CD4-positive, alpha-beta T cell treated with Interleukin-2 at 100 ng/mL for 4 hours (primary cell): ENCODE measurements at places on chromosomes 11 and 22.

- no peak for DNase-seq
These were observed 38.6 kb upstream of the SC5D start for GRCh38 chr11:121253951-121254350.

GRCh38 chr11:58503361-58503856 is 4.5 kb downstream of the OR5B21 start:
- no peak for DNase-seq

GRCh38 chr11:70378506-70379134 is 19.7 kb upstream of the CTTN start:
- DNase-seq: no peak

- DNase-seq: no peak
These were observed 190.5 kb downstream of the C11orf87 start for GRCh38 chr11:109612496-109612895.

DNA sequence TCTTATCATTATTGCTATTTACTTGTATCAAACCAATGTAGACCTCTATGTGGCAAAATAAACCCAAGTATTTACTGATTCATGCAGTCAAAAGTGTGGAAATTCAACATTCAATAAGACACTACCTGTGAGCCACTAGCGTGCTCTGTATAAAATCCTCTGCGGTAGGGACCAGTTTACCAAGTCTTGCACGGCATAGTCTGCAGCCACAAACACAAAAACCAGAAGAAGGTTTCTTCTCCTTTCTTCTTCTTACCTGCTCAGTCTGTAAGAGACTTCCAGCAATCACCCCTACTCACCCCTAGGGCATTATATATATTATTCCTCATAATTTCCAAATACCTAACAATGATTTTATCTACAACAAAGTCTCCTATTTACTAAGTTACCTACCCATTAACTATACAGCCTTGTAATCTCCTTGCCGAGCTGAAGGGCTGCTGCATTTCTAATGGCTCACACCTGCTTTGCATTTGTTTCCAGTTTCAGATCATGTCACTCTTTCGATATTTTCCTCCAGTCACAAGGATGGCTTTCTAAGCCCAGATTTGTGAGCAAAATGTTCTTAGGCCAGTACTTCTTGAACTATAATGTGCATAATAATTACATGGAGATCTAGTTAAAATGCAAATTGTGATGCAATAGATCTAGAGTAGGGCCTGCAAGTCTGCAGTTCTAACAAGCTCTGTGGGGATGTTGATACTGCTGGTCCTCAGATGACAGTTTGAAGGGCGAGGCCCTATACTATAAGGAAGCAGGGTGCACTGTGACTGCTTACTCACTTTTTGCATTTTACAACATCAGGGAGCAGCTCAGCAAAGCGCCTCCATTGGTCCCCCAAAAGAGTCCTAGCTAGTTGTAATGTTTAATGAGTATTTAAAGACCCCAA is 191.9 kb upstream of the DDI1 start:
- DNase-seq: no peak

GRCh38 chr11:67027943-67028542 is 5.1 kb downstream of the SYT12 start:
- no peak for DNase-seq

DNA sequence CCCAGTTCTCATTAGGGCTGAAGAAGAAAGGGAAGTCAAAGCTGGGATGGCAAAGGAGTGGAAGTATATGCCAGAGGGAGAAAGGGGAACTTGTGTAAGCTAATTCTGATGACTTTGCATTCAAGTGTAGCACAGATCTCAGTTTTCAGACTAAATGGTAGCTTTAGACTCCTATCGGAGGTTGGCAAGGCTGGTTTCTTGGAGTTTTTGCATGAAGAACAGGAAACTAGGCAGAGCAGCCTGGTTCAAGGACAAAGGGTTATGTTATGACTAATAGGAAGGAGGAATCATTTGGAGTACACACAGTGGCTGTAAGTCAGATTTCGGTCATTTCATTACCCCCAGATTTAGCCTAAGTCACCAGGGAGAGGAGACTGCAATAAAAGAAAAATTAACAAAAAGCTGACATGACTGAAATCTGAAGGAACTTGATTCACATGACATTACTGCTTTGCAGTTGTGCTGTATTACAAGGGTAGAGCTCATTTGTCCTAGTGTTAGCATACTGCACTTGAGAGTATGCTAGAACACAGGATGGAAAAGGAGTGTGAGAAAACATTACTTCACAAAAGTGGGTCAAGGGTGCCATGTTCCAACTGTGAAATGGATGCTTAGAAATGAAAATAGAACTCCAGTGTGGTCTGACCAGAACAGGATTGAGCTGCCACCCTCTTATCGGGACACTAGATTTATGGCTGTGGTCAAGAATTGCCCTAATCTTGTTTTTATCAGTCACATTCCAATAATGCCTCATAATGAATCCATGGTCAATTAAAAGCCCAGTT is 23.6 kb downstream of the ADM start:
- DNase-seq: no peak

GRCh38 chr22:46390652-46391301 is 55.3 kb downstream of the TRMU start:
- DNase-seq: no peak

GRCh38 chr11:9691865-9692264 is 28.0 kb downstream of the SWAP70 start:
- no peak for DNase-seq

- no peak for DNase-seq
These were observed 181.7 kb upstream of the ZC3H12C start for GRCh38 chr11:109911488-109911887.

DNA sequence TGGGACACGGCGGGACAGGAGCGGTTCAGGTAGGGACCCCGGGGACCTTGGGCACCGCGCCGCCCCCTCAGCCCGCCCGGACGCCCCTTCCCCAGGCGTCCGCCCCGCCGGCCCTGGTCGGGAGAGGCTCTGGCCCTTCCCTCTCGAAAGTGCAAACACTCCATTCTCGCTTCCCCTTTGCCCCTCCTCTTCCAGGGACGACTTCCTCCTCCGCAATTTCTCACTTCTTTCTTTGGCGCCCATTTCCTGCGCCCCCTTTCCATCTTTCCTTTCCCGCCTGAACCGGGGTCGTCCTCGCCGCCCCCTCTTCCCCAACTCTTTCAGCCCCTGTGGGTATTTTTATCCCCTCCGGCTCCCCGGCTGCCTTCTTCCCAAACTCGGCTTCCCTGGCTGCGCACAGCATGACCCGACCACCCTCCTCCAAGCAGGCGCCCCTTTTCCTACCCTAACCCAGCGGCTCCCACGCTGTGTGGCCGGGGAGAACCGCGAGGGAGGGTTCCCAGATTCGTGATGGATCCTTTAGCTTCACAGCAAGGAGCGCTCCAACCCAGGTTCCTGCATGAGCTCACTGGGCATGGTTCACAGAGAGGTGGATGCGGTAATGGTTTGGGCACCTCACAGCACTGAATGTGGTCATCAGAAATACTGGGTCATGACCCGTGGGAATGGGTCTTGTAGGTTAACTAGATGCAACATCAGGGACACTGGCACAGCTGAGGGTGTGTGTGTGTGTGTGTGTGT is 689 bp downstream of the RAB39A start:
- no peak for DNase-seq

GRCh38 chr11:45679806-45680205 is 14.4 kb upstream of the CHST1 start:
- DNase-seq: no peak

DNA sequence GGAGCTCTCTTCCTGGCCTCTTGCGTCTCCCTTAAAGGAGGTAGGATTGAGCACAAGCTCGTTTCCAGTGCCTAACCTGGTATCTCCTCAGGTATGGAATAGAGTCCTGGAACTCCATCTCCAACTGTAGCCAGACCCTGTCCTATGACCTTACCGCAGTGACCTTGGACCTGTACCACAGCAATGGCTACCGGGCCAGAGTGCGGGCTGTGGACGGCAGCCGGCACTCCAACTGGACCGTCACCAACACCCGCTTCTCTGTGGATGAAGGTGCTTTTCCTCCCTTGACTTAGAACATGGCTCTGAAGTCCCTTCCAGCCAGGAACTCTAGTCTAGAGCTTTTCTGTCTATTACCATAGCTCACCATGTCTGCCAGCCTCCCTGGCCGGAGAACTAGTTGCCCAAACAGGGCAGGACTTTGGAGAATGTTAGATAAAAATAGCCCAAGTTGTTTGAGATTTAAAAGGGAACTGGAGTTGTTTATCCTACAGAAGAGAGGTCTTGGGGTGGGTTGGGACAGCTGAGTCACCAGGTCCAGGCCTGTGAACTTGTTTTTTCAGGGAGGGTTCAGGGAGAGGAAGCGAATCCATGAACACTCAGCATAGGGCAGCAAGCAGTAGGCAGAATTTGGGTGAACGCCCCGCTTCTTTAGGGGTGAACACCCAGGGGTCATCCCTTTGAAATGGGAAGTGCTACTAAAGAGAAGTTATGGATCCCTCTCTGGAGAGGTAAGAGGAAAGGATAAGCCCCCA is 3.3 kb downstream of the IL10RA start:
- no peak for DNase-seq

DNA sequence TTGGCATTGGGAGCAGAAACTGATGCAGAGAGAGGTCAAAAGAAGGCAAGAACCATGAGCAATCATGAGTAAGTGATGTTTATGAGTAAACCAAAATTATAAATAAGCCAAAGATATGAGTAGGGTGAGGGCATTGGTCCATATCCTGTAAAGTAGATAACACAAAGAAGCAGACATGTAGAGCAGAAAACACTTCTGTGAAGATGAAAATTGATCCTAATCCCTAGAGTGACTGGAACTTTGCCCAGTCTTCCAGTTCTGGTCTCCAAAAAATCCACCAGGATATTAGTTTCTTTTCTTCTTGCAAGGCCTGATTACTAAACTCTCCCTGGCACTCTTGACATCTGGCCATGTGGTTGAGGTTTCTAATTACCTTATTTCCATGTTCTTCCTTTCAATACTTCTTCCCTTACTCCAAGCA is 13.7 kb upstream of the DRD2 start:
- no peak for DNase-seq

DNA sequence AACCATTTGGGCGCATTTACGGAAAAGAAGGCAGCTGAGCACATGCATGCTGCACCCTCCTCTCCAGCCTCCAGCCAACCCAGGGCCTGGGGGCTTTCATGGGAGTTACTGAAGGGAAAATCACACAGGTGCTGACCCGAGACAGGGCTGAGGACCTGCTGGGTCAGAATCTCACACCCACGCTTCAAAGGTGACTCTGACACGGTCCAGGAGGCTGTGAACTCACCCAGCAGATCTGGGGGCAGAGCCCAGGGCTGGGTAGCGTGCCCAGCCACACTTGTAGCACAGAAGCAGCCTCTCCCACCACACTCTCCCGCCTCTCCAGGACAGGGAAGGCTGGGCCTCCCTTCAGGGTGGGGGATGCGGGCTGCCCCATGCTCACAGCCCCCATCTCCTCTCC is 347.6 kb downstream of the CTTN start:
- no peak for DNase-seq

GRCh38 chr11:21390430-21390829 is 721.0 kb downstream of the NELL1 start:
- no peak for DNase-seq

DNA sequence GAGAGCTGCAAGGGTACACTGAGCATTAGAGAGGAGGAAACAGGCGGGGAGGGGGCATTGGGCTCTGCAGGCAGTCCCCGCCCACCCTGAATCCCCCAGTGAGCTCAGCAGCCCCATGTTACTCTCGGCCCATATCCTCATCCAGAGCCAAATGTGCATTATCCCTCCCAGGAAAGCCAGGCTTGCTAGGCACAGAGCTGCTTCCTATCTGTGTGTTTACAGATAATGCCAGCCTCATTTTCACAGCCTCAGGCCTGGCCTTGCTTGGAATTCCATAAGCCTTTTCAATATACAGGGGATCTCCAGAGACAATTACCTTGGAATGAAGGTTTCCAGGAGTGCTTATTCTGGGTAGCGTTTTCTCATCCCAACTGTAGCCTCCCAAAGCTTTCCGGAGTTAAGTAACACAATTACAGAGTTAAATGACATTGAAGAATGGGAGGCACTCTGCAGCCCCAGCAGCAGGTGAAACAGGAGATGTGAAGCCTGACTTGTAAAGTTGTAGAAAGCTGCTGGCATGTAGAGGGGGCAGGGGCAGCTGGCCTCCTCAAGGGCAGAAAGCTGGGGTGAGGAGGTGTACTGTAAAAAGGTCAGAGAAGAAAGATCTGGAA is 91.5 kb upstream of the TBCEL start:
- no peak for DNase-seq

DNA sequence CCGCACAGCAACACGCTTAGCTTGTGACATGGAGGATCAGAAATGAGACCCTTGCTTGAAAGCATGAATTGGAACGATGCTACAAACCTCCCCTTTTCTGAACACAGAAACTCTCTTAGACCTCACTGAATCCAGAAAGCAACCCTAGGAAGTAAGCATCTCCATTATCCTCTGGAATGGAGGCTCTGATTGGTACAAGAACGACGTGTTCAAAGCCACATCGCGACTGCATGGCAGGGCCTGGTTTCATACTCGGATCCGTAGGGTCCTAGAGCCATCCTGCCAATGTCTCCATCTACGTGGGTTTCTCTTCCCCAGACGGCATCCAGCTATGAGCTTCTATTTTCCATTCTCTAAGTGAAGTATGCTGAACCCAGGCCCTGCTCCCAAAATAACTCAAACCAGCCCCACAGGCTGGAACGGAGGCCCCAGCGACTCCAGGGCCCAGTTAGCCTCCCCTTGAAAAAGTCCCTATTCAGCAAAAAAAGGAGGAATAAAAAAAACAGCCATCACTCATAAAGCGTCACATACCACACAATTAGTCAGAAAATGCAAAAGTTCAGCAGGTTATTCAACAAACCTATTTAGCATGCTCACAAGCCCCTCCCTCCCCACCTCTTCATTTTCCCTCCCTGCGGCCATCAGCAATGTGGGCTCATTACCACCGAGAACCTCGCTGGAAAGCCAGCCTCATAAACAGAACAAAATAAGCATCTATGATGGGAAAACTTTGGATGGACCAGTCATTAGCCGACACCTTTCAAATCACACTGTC is 7.1 kb upstream of the MN1 start:
- no peak for DNase-seq

DNA sequence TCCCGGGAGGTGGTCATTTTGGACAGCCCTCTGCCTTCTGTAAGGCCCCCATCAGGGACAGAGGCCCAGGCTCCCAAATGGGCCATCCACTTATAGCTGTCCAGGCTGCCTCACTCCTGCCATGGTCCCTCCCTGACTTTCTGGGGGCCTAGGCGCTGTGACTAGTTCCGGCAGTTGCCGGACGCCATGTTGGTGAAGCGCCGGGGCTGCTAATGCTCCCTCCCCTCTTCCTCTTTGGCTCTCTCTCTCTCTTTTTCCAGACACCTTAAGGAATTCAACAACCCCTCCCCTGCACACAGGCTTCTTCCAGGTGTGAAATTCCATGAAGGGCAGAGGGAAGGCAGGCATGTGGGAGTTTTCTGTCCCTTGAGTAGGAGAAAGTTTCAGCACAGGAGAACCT is 445.6 kb downstream of the SOX6 start:
- no peak for DNase-seq

- DNase-seq: no peak
These were observed 32.2 kb upstream of the AQP11 start for GRCh38 chr11:77557553-77557952.

- no peak for DNase-seq
These were observed 1.3 kb downstream of the DDIAS start for GRCh38 chr11:82902880-82903279.
